ENCODE measurements at places on chromosomes 5 and 9.

- DNase-seq: no peak
These were observed 194.0 kb upstream of the KLF4 start for GRCh38 chr9:107683566-107683965.

- DNase-seq: no peak
These were observed 104.5 kb downstream of the RFK start for GRCh38 chr9:76289703-76290102.

GRCh38 chr5:129049126-129049799 lies 45.3 kb upstream of the ISOC1 start:
- DNase-seq: no peak

DNA sequence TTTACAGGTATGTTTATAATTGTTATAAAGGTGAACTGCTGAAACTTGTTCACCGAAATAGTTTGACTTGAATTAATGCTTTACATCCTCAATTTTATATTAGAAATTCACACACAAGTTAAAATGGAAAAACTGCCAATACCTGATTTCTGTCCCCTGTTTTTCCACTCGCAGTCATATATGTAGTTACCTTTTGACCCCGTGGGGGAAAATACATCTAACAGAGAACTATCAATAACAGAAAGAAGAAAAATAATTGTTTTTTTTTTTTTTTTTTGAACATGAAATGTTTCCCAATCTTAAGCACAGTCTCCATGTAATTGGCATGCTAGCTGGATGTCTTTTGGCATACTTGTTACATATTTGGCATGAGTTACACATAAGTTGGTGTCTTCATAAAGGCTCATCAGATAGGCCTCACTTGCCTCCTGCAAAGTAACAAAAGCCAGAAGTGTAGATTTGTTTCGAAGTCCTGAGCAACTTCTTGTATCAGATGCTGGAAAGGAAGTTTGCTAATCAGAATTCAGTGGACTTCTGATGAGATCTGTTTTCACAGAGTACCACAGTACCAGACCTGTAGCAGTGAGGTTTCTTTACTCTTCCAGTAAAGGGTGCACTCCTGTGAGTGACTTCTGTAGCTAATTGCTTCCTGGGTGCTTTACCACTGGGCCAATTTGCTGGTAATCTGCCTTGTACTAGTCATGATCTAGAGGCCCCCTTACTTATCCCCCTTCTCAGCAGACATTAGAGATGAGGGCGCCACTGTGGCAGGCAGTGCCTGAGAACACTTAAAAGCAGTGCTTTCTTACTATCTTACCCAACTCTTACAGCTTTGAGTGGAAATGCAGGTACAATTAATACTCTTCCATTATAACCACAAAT lies 36.2 kb upstream of the CXXC5 start:
- no peak for DNase-seq

GRCh38 chr5:79285833-79286232 lies 49.9 kb downstream of the JMY start:
- DNase-seq: no peak

DNA sequence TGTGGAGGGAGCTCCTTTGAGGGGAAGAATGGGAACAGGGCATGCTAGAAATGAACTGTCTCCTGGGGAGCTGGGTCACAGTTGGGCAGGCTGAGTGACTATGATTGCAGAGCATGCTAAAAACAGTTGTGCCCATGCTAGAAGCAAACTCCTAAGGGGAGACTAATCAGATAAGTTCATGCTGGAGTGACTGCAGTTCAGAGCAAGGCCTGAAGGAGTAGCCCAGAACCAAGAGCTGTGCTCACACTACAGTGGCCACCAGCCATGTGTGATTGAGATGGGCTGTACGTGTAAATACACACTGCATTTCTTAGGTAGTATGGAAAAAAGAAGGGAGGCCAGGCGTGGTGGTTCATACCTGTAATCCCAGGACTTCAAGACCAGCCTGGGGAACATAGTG lies 10.3 kb upstream of the AK1 start:
- no peak for DNase-seq

- no peak for DNase-seq
These were observed 17.2 kb upstream of the MCCC2 start for GRCh38 chr5:71569748-71570509.

GRCh38 chr9:105051897-105052296 lies 123.9 kb upstream of the ABCA1 start:
- DNase-seq: peak; percentile 32

- DNase-seq: no peak
These were observed 34.0 kb upstream of the NCS1 start for GRCh38 chr9:130138171-130138653.

GRCh38 chr5:108729242-108729615 lies 18.5 kb upstream of the FER start:
- no peak for DNase-seq

GRCh38 chr5:22611327-22611726 lies 241.8 kb downstream of the CDH12 start:
- DNase-seq: no peak

DNA sequence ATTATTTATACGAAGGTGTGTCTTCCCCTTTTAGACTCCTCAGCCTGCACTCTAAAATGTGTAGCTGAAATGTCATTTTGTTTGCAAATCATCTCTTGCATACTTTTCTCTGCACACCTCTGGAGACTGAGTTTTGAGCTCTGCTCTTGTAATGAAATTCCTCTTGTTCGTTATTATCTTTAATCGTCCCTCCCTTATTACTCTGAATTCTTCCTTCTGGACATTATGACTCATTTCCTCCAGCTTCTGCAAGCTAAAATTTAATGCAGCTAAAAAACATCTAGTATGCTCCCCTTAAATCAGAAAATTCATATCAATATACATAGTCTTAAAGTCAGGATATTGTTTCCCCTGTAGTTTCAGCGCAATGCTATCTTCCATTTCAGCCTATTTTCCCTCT lies 13.5 kb downstream of the ISL1 start:
- DNase-seq: no peak

DNA sequence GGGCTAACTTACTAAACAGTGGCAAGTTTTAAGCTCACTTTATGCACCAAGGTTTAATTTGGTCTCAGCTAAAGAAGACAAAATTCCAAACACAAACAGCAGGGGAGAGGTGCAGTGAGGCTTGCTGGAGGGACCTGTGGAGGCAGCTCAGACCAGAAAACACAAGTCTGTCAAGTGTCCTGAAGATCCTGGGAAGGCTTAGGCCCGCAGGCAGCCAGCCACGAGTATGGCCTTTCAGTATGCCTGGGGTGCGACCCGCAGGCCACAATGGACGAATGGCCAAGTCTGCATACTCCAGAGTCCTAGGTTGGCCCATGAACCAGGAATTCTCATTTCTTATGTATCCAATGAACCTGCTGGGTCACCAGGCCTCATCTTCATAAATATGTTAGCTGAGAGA lies 9.3 kb downstream of the CCNI2 start:
- DNase-seq: no peak

DNA sequence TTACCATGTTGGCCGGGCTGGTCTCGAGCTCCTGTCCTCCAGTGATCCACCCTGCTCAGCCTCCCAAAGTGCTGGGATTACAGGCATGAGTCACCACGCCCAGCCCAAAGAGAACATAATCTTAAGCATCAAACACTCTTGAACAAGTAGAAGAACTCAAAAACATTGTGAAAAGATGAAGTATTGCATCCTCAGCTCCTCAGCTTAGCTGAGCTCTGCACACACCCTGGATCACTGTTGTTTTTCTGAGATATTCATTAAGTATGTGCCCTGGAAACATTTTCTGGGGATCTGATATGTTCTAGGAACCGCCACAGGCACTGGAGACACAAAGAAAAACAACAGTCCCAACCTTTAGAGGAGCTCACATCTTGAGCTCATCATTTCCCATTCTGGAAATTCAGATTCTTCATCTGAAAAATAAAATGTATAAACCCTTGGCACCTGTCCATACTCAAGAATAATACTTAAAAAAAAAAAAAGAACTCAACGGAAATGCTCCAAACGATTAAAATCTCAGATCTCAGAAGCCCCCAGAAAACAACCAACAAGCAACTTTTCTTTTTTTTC lies 62.2 kb upstream of the ZNF462 start:
- no peak for DNase-seq

DNA sequence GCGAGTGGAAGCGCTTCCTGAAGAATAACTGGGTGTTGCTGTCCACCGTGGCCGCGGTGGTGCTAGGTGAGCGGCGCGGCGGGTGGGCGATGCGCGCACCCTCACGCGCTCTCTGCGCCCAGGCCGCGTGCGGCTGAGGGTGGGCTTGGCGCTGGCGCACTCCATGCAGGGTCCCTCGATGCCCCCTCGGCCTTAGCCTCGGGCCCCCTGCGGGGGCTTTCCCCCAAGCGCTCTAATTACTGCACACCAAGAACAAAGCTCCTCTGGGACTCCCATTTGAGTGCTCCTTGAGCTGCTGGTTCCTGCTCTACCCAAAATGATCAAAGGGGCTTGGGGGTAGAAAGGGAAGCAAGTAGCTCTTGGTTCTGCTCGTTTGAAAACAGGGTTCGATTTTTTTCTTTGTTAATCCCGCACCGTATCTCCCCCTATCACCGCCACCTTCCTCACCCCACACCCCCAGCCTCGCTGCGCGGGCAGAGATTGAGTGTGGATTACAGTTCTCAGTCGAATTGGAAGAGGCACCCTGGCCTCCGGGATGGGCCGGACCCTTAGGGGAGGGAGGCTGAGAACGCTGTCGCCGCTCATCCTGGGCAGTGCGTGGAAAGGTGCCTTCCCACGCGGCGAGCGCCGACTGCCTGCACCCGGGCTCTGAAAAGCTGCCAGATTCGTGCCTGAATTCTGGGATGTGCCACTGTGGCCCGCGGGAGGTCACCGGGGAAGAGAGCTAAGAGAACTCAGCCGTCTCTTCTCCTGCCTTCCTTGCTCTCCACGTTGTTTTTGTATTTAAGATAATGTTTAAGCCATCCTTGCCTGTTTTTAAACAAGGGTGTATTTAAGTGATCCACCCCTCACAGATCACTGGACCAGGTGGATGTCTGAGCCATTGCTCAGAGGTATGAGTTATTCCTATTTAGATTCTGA lies 697 bp downstream of the SLC1A1 start:
- no peak for DNase-seq

GRCh38 chr5:163880302-163880701 lies 374.9 kb downstream of the MAT2B start:
- DNase-seq: no peak

- no peak for DNase-seq
These were observed 41.3 kb downstream of the ZNF366 start for GRCh38 chr5:72465601-72466563.

DNA sequence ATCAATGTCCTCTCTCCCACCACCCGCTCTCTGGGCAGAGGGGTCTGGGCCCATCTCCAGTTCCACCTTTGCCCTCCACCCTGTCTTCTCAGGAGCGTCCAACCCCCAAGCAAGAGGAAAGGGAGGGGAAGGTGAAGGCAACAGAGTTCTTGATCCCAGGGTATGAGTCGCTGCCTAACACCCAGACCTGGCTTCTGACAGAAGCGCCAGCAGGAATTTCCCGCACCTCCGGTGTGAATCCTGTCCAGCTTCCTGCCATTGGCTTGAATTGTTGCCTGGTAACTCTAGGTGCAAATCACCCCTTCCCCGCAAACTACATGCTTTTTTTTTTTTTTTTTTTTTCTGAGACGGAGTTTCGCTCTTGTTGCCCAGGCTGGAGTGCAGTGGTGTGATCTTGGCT lies 84.2 kb upstream of the IER5L start:
- DNase-seq: no peak

DNA sequence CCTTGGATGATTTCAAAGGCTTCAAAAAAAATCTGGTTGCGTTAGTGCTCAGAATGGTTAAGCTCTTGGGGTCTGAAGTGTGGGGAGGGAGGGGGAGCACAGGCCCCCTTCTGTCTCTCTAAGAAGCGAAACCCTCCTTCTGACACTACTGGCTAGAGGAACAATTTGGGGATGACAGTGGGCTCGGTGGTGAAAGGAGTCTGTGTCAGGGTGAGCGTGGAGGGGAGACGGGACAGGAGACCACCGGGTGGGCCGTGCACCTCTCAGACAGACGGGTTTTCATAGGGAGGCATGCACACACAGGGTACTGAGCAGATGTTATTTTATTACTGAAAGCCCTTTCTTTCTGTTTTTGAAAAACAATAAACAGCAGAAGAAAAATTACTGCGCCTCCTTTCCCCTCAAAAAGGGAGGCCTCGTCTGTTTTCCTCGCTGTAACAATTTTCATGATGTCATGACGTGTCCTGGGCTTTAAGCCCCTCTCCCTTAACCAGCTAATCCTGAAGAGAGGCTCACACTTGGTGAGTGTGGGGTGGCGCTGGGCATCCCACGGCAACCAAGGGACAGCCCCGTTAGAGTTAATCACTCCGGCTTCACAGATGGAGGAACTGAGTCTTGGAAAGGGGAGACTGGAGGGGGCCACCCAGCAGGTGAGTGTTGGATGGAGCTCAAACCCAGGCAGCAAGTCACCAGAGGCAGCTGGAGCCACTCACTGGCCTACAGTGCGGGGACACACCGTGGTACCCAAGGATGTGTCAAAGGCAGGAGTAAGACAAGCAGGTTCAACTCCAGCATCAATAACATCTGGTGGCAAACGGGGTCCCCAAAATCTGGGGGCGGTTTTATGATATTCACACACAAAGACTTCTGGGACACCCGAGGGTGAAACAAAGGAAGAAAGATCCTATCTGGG lies 53.4 kb downstream of the PTCH1 start:
- DNase-seq: no peak

Measured in Jurkat, Clone E6-1 (cell line).